ENCODE measurements at places on chromosomes 6 and 20.

DNA sequence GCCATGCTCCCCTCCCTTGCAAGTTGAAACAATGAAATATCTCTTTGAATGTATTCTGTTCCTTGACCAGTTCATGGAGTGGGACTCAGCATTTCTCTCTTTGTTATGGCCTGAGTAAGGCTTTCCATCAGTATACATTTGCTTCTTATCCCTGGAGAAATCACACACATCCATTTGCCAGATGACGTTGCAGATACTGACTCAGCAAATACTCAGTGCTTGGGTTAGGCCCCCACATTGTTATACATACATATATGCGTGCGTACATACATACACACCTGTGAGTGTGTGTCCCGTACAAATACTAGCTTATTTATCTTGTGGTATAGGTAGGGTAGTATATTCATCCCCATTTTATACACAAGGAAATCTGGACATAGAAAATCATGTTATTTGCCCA, 72.4 kb downstream of the PLG start:
- no peak for DNase-seq

DNA sequence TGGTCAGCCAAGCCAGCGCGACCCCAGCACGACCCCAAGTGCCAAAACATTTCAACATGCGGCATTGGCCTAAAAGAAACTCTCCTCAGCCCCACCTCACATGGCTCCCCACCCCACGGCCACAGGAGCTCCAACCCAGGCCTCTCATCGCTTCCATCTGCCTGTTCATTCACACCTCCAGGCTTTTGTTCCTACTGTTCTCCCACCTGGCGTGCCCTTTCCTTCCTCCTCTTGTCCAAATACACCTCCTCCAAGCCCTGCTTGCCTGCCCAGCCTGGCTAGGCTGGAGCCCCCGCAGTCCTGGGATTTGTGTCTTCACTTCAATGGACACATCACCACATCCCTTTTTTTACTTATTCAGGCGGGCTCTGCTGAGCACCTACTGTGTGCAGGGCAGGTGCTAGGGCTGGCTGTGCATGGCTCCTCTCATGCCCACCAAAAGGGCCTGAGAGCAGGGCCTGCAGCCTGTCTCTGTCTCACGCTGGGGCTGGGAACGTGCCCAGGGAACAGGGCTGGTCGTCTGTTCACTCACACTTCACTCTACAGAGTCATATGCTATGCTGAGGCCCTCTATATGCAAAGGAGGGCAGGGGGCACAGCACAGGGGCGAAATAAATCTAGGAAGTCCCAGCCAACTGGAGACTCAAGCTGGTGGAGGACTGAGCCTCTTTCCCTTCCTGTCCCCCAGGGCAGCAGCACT, 61.1 kb downstream of the GRM4 start:
- no peak for DNase-seq

DNA sequence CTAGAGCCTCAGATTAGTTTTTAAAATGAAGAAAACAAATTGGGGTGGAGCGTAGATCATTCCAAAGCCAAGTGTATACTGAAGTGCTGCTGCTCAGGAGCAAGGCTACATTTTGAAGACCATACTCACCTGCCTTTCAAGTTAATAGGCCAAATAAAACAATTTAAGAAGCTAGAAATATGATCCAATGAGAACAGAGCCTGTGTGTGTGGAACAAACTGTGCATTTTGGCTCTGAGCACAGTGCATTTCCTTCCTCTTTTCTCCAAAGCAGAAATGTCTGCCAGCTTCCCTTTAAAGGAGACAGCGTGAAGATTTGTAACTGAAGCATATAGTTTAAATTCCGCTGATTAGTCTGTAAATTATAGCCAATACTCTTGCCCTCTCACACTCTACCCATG, 3.2 kb upstream of the IFNGR1 start:
- DNase-seq = no peak

DNA sequence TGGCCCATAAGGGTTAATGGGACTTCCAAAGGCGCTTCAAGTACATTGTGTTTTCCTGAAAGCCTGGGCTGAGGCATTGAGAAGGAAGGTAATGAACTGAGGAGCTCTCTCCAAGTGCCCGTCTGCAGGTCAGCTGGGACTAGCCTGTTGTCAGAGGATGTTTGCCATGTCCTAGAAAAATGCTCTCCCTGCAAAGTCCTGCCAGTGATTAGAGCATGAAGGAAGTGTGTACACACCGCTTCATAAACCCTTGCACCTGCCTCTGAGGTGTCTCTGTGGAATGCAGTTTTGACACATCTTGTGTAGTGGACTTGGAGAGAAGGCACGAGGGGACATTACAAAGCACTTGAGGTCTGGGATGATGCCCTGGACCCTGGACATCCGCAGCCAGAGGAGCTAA, 506.7 kb downstream of the KIF16B start:
- no peak for DNase-seq

DNA sequence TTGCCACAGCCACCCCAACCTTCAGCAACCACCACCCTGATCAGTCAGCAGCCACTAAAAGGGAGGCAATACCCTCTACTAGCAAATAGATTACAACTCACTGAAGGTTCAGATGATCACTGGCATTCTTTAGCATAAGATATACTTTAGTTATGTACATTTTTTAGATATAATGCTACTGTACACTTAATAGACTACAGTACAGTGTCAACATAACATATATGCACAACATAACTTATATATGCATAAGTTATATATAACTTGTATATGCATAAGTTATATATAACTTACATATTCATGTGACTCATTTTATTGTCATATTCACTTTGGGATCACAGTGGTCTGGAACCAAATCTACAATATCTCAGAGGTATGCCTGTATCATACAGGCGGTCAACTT, 61.7 kb downstream of the GMDS start:
- DNase-seq = no peak

GRCh38 chr20:4810426-4811019, 88.8 kb downstream of the PRND start:
- no peak for DNase-seq

DNA sequence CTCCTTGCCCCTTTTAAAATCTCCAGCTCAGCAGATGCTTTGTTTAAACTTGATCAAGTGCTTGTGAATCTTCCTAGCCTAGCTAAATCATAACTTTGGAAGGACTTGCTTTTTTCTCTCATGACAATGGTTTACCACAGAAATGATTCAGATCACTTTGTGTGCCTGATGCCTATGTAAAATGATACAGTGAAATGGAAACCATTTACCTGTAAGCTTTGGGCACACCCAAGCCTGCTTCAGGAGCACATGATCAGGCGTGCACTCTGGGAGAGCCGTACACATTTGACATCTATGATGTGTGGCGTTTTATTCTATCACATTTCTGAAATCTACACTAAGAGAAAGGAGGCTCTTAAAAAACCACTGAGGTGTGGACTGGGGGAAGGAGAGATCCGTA, 41.1 kb downstream of the PTPN1 start:
- DNase-seq = no peak

DNA sequence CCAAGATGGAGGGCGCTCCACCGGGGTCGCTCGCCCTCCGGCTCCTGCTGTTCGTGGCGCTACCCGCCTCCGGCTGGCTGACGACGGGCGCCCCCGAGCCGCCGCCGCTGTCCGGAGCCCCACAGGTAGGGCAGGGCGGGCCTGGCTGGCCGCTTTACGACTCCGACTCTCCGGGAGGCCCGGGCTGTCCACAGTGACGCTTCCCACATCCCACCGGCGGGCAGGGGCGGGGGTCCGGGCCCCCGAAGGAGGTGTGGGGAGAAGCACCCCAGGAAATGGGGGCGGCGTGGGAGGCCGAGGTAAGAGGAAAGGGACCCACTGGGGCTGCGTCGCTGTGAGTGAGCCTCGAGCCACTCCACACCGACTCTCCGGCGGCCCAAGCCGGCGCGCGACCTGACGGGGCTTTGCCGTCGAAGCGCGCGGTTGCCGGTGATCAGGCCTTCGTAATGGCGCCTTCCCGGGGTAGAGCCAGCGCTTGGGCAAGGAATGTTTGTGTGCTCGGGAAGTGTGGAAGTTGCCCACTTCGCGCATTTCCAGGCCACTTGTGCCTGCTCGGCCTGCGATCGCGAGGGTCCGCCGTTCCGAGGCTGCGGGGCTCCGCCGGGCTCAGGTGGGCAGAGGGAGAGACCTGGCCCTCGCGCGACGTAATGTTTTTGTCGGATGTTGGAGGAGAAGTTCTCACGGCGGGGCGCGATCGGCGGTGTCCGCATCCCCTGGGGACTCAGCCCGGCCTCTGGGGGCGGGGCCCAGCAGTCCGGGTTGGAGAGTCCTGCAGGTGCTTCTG, 427 bp downstream of the GINM1 start:
- no peak for DNase-seq

DNA sequence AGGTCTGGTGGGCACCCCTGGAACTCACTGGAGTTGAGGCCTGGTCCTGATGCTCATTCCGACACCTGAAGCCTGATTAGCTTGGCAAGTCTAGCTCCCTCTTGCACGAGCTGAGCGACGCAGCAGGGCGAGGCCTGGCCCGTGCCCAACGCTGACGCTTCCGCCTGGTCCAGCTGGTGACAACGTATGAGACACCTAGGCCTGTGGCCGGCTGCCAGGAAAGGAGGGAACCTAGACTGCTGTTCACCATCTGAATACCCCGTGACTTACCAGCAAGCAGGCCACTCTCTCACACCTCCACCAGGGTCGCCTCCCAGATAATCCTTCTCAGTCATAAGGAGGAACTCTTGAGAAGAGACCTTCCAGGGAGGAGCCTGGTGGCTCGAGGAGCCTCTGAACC, 24.5 kb downstream of the YTHDF1 start:
- no peak for DNase-seq

GRCh38 chr20:33753763-33754162, 22.0 kb downstream of the ZNF341 start:
- DNase-seq = no peak

DNA sequence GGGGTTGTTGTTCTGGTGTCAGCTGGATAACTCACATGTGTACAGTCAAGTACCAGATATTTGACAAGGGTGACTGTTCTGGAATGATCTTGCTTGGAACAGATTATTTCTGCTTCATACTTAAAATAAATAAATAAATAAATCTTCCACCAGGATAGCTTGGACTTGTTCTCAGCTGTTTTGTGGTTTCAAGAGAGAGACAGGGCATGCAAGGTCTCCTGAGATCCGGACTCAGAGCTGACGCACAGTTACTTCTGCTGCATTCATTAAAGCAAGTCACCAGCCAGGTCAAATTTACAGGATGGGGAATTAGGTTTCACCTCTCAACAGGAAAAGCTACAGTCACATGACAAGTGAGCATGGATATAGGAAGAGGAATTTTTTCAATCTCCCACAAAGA, 285.0 kb upstream of the SPTLC3 start:
- DNase-seq = no peak

- no peak for DNase-seq
Measured at GRCh38 chr6:168934660-168935627, 318.7 kb downstream of the THBS2 start.

DNA sequence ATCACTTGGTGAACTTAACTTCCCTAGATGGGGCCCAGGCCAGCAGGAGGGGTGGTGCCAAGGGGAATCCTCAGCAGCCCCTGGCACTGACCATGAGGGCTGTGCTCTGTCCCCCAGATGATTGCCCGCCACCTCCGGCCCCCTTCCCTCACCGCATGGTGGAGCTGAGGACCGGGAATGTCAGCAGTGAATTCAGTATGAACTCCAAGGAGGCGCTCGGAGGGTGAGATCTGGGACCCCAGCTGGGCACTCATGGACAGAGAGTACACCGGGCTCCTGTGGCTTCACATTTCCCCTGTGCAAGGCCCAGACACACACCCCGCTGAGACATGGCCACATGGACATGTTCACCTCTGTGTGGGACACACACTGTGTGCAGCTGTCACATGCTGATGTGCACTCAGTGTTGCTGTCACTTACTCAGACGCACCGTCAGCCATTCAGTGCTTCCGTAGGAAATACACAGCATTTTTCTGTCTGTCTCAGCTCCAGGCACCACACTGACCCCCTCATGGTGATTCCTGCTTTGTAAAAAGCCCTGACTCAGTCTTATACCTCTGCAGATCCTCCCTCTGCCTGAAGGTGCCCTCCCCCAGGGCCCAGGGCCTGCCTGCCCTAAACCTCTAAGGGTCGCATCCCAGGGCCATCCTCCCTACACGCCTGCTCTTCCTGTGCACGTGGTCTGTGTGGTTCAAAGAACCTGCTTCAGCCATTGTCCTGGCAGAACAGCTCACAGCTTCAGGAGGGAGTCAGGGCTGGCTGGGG, 4.4 kb downstream of the MYLK2 start:
- no peak for DNase-seq

- no peak for DNase-seq
Measured at GRCh38 chr6:16633465-16633864, 127.8 kb downstream of the ATXN1 start.

DNA sequence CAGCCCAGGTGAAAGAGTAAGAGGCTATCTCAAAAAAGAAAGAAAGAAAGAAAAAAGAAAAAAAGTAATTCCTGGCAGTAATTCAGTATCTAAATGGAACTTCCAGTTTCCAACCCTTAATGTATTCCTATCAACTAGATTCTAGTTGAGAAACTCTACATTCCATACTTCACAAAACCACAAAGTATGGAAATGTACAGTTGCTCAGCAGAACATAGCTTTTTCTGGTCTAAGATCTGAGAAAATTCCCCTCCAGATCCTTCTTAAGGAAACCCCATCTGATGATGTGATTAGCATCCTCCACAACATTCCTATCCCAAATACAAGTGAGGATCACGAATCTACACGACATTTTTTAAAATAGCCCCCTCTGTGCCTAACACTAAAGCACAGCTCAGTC, 3.6 kb downstream of the ARMH2 start:
- DNase-seq = no peak

DNA sequence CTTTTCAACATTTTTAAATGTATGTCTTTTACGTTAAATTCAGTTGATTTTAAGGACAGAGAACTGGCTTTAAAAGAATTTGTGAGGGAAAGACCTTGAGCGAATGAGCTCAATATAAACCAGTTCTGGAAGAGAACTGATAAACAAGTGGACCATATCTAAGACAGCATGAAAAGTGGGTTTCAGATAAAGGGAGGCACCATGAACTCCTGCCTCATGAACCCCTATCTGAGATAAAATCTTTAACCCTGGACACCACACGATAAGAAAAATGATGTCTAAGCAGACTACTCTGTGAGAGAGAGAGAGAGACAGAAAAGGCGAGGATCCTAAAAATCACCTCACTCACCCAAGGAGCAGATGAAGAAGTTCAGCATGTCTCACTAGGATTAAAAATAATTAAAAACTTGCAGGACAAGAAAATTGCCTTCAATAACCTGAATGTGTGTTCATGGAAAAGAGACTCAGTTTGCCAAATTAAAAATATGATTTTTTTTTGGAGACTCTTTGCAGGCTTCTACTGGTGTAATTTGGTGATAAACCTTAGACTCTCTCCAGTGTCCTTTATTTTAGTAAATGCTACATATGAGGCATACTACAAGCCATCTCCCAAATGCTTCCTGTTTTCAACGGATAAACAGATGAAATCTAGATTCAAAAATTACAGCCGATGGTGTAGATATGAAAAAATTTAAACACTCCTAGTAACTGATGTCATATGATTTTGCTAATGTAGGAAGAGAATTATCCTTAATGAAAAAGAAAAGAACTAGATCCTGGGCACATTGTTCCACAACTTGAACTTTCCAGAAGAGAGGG, 299.5 kb downstream of the ADGB start:
- no peak for DNase-seq

DNA sequence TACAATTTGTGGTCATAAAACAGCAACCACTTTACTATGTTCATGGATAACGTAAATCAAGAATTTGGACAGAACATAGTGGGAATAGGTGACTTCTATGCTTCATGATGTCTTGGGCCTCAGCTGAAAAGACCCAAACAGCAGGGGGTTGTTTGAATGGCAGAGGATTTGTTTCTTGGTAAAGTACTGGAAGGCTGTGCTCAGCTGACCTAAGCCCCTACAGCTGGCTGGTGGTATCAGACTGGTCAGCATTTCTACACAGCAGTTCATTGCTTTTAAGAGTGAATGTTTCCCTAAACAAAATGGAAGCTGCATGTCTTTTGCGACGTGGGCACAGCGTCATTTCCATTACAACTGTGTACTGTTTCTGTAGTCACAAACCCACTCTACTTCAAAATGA, 148.5 kb upstream of the DEFB112 start:
- DNase-seq = no peak

All from NCI-H1930 (cell line).